ENCODE measurements at places on chromosomes 5 and 9.

- no peak for DNase-seq
Observed at GRCh38 chr9:128109050-128109709, 18.3 kb downstream of the PTGES2 start.

DNA sequence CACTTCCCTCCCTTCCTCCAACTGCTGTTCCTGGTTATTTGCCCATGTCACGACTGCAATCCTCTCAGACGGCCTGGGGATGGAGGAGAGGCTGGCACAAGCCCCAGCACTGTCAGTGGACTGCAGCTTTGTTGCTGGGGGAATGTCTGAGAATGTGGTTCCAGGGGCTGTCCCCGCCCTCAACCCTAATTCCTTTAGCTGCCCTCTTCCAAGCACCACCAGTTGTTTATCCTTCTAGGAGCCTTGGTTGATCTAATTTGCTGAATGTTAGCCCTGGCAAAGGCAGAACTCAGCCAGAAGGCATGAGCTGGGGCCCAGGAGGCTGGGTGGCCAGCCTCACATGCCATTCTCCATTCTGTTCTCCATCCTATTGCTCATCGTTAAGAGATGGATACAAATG lies 51.6 kb downstream of the ADAM19 start:
- no peak for DNase-seq

GRCh38 chr9:13078164-13078563 lies 201.3 kb downstream of the MPDZ start:
- no peak for DNase-seq

GRCh38 chr5:166561759-166562158 lies 1729.7 kb upstream of the WWC1 start:
- DNase-seq: no peak

- DNase-seq: no peak
Observed at GRCh38 chr9:135302329-135303279, 177.0 kb upstream of the PPP1R26 start.
